ENCODE measurements at places on chromosomes 4 and X.

- DNase-seq, result no peak
Observed at GRCh38 chr4:152307669-152308068, 228.2 kb downstream of the FBXW7 start.

GRCh38 chr4:39154009-39154408 lies 28.3 kb upstream of the WDR19 start:
- no peak for DNase-seq

DNA sequence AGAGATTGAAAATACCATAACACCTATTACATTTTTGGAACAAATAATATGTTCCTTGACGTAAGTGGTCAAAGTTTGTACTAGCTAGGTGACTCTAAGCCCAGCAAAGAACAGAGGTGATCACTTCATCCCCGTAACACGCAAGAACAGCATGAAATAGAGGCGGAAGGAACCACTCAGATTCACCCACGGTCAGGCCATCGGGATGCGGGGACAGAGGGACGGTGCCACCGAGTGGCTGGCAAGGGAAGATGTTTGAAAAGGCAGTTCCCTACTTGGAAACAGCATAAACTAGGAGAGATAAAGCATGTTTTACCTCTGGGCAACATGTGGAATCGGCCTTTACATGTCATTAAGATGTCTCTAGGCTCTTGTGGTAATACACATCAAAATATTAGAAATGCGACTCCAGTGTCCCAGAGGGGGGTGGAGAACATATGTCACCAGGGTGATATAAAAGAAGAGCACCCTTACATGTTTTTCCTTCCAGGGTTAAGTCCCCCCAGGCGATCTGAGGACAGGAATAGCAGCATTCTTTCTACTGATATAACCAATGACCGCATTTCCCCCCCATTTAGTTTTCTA lies 84.0 kb downstream of the PHKA2 start:
- no peak for DNase-seq

- no peak for DNase-seq
Observed at GRCh38 chr4:108355186-108355901, 186.6 kb upstream of the LEF1 start.

- no peak for DNase-seq
Observed at GRCh38 chrX:43003204-43003565, 225.2 kb upstream of the PPP1R2C start.

Data from stimulated activated CD8-positive, alpha-beta memory T cell treated with anti-CD3 and anti-CD28 coated beads, Interleukin-2, amount 100 ng/mL, for 1 hour (primary cell).